HFFc6 (cell line): ENCODE measurements at places on chromosomes 1 and 21.

GRCh38 chr1:114386129-114387009 lies 124.6 kb downstream of the TRIM33 start:
- no peak for DNase-seq

GRCh38 chr1:156390469-156391365 lies 21.7 kb downstream of the RHBG start:
- no peak for DNase-seq

GRCh38 chr21:44929799-44930542 lies 9.3 kb upstream of the ITGB2 start:
- no peak for DNase-seq

DNA sequence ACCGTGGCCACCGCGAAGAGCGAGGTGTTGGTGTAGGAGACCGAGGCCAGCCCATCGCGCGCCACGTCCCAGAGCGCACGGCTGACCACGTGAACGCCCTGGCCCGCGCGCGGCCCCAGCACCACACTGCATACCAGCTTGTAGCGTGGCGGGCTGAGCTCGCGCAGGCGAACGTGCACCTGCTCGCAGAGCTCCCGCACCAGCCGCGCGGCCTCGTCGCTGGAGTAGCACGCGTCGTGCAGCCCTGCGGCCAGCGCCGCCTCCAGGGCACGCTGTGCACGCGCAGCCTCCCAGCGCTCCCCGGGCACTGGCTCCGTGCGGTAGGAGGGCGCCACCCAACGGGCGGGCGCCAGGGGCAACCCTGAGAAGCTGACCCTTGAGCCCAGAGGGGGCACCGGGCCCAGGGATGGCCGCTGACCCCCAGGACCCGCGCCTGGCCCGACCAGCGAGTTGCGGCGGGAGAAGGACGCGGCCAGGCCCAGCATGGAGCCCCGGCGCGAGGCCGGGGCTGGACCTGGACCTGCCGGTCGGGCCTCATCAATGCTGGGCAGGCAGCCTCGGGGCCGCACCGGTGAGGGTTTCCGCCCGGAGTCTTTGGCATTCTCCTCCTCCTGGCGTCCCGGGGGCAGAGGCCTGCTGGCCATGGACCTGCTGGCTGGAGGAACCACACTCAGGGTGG lies 987 bp downstream of the DYNLT4 start:
- DNase-seq = no peak

DNA sequence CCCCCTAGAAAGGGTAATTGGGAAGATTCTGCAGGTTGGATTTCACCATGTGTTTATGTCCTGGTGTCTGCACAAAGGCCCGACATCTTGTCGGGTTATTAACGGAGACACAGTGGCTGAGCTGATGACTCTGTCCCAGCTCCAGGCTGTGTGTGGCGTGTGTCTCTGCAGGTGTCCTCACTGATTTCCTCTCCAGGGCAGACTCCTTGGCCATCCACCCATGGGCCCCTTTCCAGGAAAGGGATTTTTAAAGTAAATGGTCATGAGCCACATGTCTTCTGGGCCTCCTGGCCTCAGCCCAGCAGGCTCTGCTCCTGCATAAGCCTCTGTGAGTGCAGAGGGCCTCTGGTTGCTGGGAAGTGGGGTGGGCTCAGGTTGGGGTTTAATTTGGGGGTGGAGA lies 418.7 kb upstream of the VAMP3 start:
- no peak for DNase-seq

GRCh38 chr1:21622466-21623315 lies 46.5 kb downstream of the RAP1GAP start:
- no peak for DNase-seq

DNA sequence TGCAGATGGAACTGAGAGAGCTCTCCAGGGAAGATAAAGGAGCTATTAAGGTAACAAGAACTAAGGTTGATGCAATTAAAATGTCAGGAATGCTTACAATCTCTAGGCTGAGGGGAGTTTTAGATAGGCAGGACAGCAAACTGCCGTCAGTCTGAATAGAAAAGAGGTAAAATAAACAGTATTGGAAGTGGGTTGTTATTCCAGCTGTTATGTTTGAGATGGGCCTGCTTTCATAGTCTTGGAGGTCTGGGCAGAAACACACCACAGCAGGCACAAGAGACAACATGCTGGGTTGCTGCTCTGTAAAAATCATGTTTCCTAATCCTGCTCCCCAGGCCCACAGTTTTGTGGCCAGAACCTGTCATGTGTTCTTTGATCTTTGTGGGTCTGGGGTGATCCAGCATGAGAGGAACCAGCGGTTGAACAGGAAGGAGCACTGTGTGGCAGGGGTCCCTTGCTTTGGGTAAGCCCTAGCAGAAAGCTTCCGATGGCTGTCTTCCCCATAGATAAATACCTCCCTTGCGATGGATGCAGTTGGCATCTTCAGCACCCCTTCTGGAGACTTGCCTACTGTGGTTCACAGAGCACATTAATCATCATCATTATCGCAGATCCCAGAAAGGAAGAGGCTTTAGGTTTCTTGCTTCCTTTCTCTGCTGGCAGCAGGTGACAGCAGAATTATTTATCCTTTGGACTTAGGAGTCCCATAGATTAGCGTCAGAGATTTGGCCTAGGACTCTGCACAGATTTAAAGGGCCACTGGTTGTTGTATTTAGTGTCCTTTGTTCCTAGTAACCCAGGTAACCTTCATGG lies 97.1 kb downstream of the AK5 start:
- no peak for DNase-seq
